Fibroblast of skin of left biceps (primary cell): ENCODE measurements at places on chromosomes 2 and 18.

GRCh38 chr18:68234131-68234530, 480.8 kb downstream of the TMX3 start:
- DNase-seq: no peak

- no peak for DNase-seq
Measured at GRCh38 chr2:106195981-106196380, 1.9 kb upstream of the UXS1 start.

DNA sequence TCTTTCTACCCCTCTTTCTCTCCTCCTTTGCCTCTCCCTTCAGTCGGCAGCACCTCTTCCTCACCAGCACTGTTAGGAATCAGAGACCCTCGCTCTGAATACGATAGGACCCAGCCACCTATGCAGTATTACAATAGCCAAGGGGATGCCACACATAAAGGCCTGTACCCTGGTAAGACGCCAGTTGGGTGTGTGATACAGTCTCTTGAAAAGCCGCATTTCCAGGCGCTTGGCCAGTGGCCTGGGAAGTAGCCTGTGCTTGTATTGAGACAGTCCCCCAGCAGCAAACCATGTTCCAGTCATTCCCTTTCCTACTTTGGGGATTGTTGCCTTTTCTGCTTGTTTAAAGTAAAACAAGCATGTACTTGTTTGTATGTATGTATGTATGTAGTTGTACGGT, 118.4 kb upstream of the DAPL1 start:
- DNase-seq: no peak

- DNase-seq: no peak
Measured at GRCh38 chr2:157725846-157726245, 97.2 kb upstream of the ACVR1C start.

GRCh38 chr2:197261808-197262226, 48.8 kb downstream of the ANKRD44 start:
- no peak for DNase-seq

GRCh38 chr18:52826994-52827393, 487.0 kb downstream of the DCC start:
- no peak for DNase-seq
